ENCODE measurements at places on chromosomes 12 and 14. TPM values are rescaled to one million over a fixed set of nuclear protein-coding genes. Genes with fewer than 3 reads are reported as not detected.

KRT6C gene
- not detected for total RNA-seq

ACOT6 gene
- total RNA-seq: not detected

GPR68 gene
- 6.1 TPM for total RNA-seq

PLCZ1 gene
- total RNA-seq: not detected

KRT86 gene
- not detected for total RNA-seq

RNASE1 gene
- 0.43 TPM for total RNA-seq

ST8SIA1 gene
- total RNA-seq: under 0.01 TPM

CLEC2D gene
- total RNA-seq: 3.5 TPM

OR6C3 gene
- total RNA-seq: not detected

SOX5 gene
- 22.5 TPM for total RNA-seq

GDF3 gene
- total RNA-seq: not detected

ZC2HC1C gene
- total RNA-seq: 2.3 TPM

LRTM2 gene
- not detected for total RNA-seq

SLC7A7 gene
- total RNA-seq: 26.5 TPM

KCNA5 gene
- total RNA-seq: not detected

TWF1 gene
- 90.4 TPM for total RNA-seq

IL31 gene
- not detected for total RNA-seq

TPPP2 gene
- not detected for total RNA-seq

NOVA1 gene
- total RNA-seq: under 0.01 TPM

CLEC6A gene
- total RNA-seq: not detected

CDH24 gene
- total RNA-seq: 3.1 TPM

TMCC3 gene
- 14.9 TPM for total RNA-seq

TROAP gene
- total RNA-seq: 0.44 TPM

KRT5 gene
- total RNA-seq: 1.7 TPM

TMEM119 gene
- 104 TPM for total RNA-seq

KRT73 gene
- not detected for total RNA-seq

HOXC9 gene
- 5.0 TPM for total RNA-seq

TAOK3 gene
- 50.4 TPM for total RNA-seq

RARG gene
- total RNA-seq: 23.9 TPM

UNC79 gene
- total RNA-seq: under 0.01 TPM

SIX4 gene
- 16.6 TPM for total RNA-seq

WNT5B gene
- total RNA-seq: 120 TPM

PLD4 gene
- not detected for total RNA-seq

PMCH gene
- total RNA-seq: not detected

ISM2 gene
- total RNA-seq: 0.29 TPM

SMOC1 gene
- not detected for total RNA-seq

PRORP gene
- total RNA-seq: 25.2 TPM

TRIM9 gene
- not detected for total RNA-seq

AMN gene
- not detected for total RNA-seq

CFAP73 gene
- total RNA-seq: not detected

CLEC4A gene
- total RNA-seq: 0.22 TPM

DEGS2 gene
- not detected for total RNA-seq

SLC5A8 gene
- total RNA-seq: not detected

CPSF6 gene
- 34.8 TPM for total RNA-seq

TECPR2 gene
- total RNA-seq: 21.5 TPM

TMTC1 gene
- total RNA-seq: 26.7 TPM

CLEC1A gene
- total RNA-seq: not detected

KDM5A gene
- 54.1 TPM for total RNA-seq

TRHDE gene
- 6.3 TPM for total RNA-seq

CCDC38 gene
- not detected for total RNA-seq

ANO2 gene
- not detected for total RNA-seq

IL22 gene
- total RNA-seq: not detected

MDGA2 gene
- total RNA-seq: under 0.01 TPM

SIRT4 gene
- total RNA-seq: 0.86 TPM

RIN3 gene
- total RNA-seq: 12.3 TPM

COCH gene
- total RNA-seq: 4.0 TPM

DLK1 gene
- total RNA-seq: not detected

TUNAR gene
- total RNA-seq: not detected

NEK9 gene
- 30.6 TPM for total RNA-seq

SMIM41 gene
- 1.0 TPM for total RNA-seq
